Activated CD4-positive, CD25-positive, alpha-beta regulatory T cell (primary cell): ENCODE measurements at places on chromosomes 16 and 17.
A peak's percentile ranks its signal among the peaks of the same experiment; 100 is the strongest.

- DNase-seq = no peak
Observed at GRCh38 chr17:63675607-63676546, 24.0 kb downstream of the LIMD2 start.

DNA sequence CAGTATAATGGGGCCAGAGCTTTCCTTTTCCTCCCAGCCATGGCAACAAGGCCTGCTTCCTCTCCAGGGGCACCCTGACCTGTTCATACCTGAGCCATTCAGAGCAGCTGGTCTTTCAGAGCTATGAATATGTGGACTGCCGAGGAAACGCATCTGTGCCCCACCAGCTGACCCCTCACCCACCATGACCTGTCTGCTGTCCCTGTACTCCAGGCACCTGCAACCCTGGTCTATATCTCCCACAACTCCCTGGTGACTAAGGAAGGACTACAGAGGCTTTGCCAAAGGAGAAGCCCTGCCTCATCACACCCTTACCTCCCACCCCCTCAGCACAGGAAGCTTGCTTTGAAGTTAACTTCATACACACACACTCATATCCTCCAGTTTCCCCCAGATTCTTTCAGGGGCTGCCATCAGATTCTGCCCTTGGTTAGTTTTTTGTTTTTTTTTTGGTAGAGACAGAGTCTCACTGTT lies 6.0 kb downstream of the TMEM106A start:
- no peak for DNase-seq

DNA sequence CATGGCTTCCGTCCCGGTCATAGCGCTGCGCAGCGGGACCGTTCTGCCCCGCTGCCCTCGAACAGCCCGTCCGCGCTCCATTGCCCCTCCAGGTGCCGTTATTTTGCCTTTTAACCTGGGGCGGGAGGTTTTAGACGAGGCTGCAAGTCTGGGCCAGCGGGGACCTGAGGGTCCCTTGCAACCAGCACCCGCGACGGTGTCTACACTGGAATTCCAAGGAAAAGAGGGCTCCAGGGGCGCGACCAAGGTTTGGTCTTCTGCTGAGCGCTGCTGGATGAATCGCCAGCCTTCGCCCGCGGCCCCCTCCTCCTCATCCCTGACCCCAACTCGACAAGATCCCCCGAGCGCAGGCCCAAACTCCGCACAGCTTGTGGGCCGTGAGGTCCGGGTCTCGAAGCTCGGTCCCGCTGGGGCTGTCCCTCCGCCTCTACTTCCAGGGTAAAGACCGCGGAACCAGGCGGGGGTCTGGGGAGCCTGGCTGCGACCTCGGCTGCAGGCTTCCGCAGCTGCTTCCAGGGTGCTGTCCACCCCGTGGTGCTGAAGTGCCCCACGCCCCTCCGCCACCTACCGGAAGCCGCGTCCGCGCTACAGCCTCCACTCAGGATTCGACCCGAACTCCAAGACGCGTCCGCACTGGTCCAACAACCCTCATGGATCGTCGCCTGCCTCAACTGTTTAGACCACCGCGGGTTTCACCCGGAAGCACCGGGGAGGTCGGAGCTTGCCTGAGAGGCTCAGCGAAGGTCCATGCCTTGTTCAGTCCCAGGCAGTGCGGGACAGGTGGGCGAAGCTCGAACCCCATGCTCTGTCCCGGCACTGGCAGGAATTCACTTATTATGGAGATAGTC lies 10.1 kb upstream of the CA4 start:
- peak; percentile 50 for DNase-seq

GRCh38 chr17:48026502-48027321 lies 10.9 kb downstream of the COPZ2 start:
- DNase-seq = peak; percentile 54

- no peak for DNase-seq
Observed at GRCh38 chr16:22386976-22387375, 12.6 kb upstream of the CDR2 start.

- peak; percentile 66 for DNase-seq
Observed at GRCh38 chr16:1825864-1826690, 548 bp downstream of the HAGH start.

DNA sequence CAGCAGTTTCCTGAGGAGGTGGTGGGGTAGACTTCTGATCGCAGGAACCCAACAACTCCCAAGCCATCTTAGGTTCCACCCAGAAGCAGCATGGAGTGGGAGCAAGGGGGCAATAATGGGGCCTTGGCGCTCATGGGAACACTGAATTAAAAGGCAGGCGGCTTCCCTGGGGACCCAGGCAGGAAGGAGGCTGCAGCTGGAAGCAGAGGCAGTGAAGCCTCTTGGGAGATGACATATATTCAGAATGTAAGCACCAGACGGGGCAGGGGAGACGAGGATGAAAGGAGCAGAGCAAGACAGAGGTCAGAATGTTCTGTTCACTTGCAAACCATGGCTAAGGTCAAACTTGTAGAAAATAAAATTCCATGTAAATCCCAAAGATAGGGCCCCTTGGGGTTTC lies 2.9 kb downstream of the HIGD1B start:
- DNase-seq = no peak

GRCh38 chr16:30758988-30759491 lies 2.8 kb downstream of the CFAP119 start:
- DNase-seq = no peak

GRCh38 chr16:75570396-75571065 lies 4.4 kb downstream of the GABARAPL2 start:
- DNase-seq = no peak

GRCh38 chr17:1201132-1201702 lies 21.4 kb upstream of the ABR start:
- DNase-seq = no peak

DNA sequence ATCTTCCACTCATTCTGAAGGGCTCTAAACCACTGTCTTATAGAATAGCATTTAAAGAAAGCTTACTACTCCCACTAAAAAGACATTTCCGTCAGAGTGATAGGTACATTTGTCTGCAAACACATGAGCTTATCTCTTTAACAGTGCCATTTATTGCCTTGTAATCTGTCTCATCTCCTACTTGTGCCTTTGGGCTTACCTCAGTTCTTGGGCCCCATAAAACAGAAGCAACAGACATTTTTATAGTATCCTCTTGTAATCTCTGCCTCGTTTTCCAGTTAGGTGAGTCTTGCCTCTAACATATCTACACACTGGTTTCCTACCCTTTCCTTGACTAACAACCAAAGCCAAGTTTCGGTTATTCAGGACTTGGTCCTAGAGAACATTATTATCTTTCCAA lies 681.4 kb upstream of the KIF2B start:
- no peak for DNase-seq

DNA sequence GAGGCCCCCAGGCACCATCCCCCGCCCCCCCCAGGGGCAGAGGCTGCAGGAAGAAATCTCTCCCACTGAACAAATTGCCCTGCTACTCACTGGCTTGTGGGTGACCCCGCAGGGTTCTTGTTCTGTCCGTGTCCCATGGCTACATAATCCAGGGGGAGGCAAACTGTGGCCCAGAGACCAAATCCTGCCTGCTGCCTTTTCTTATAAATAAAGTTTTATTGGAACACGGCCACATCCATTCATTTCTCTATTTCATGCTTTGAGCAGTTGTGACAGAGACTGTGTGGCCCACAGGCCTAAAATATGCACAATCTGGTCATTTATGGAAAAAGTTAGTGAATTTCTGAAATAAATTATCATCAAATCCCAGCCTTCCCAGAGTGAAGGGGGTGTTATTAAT lies 38.2 kb downstream of the ABCC6 start:
- no peak for DNase-seq

DNA sequence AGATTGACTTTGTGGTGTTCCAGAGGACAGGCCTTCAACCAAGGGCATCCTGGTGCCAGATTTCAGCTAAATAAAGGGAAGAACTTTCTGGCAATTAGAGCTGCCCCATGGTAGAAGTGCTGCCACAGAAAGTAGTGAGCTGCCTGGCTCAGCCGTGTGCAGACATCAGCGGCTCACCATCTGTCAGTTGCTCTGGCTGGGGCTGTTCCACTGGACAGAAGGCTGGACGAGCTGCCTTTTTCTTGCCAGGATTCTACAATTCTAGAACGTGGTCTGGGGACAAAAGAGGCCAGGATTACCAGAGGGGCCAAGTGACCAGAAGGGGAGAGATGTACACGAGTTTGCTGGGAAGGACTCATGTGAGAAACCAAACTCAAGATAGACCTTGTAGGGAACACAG lies 107.0 kb upstream of the RPL38 start:
- no peak for DNase-seq

DNA sequence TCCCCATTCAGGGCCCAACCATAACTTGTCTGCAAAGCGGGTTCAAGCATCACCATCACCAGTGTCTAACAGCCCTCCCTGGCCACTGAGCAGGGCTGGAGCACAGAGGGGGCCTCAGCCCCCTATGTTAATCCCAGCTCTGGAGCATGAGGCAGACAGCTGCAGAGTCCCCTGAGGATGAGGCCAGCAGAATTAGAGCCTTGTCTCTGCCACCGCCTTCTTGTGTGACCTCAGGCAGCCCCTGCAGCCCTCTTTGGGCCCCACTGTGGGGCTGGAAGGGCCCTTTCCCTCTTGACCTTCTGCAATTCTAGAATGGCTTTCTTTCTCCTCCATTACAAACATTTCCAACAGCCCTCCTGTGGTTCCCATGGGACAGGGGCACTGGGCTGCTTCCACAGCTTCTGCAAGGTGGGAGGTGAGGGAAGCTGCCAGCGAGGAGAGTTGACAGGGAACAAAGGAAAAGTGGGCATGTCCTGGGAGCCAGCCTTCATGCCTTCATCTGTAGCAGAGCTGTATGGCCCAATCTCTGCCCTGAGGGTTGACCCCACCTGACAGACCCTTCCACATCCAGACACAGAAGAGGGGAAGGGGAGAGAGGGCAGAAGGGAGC lies 65.7 kb downstream of the TMEM132E start:
- no peak for DNase-seq

- DNase-seq = no peak
Observed at GRCh38 chr16:939941-940340, 30.8 kb downstream of the LMF1 start.

DNA sequence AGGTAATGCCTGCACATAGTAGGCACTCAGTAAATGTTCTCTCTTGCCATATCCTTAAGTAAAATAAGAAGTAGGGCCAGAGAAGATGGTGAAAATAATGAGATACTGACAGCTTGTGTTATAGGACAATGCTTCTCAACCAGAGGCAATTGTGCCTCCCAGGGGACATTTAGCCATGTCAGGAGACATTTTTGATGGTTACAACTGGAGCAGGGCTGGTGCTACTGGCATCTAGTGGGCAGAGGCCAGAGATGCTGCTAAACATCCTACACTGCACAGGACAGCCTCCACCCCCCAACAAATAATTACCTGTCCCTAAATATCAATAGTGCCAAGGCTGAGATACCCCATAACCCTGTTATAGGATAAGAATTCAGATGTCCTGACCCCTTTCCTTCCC lies 1.7 kb downstream of the RAD51D start:
- DNase-seq = no peak
